ENCODE measurements at places on chromosomes 7 and 10.

- peak; percentile 22 for DNase-seq
Measured at GRCh38 chr10:13528123-13528874, 515 bp downstream of the BEND7 start.

GRCh38 chr7:25805027-25805687, 346.8 kb upstream of the NFE2L3 start:
- no peak for DNase-seq

- DNase-seq = peak; percentile 23
Measured at GRCh38 chr7:66335318-66335717, 130.2 kb downstream of the TPST1 start.

GRCh38 chr10:132395704-132396493, 1.1 kb upstream of the PWWP2B start:
- DNase-seq = no peak

GRCh38 chr10:31274310-31274709, 44.7 kb upstream of the ZEB1 start:
- peak; percentile 5 for DNase-seq

- peak; percentile 80 for DNase-seq
Measured at GRCh38 chr10:60426425-60426824, 36.8 kb upstream of the ANK3 start.

GRCh38 chr10:112393341-112393740, 19.4 kb downstream of the ACSL5 start:
- no peak for DNase-seq

DNA sequence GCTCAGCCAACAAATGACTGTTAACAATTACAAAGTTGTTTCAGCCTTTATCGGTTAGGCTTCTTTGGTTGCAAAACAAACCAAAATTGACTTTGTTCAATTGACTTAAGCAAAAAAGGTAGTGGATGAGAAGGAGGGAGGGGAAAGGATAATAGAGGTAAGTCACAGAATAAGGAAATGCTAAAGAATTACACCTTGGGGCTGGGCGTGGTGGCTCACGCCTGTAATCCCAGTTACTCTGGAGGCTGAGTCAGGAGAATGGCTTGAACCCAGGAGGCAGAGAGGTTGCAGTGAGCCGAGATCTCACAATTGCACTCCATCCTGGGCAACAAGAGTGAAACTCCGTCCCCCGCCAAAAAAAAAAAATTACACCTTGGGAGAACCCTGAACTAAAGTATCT, 41.4 kb downstream of the AHCYL2 start:
- no peak for DNase-seq

- DNase-seq = no peak
Measured at GRCh38 chr10:133350950-133351329, 3.8 kb downstream of the PRAP1 start.

GRCh38 chr10:66719483-66719882, 206.4 kb upstream of the LRRTM3 start:
- DNase-seq = no peak

DNA sequence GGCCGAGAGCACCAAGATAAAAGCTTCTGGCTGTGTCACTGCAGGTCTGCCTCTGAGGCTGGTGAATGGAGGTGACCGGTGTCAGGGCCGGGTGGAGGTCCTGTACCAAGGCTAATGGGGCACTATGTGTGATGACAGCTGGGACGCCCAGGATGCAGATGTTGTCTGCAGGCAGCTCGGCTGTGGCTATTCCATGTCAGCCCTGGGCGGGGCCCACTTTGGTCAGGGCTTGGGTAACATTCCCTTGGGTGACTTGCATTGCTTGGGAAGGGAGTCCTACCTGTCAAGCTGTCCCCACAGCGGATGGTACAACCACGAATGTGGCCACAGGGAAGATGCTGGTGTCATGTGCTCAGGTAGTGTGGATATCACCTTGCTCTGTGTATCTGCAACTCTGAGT, 8.0 kb downstream of the DMBT1 start:
- no peak for DNase-seq

GRCh38 chr10:98414932-98415730, at the start of gene PYROXD2:
PYROXD2 (minus strand) TSS chr10:98415182; CDS start chr10:98415135, 47 bp downstream.
- DNase-seq = peak; percentile 87

- no peak for DNase-seq
Measured at GRCh38 chr10:43574906-43575305, 490 bp upstream of the ZNF239 start.

GRCh38 chr7:4000934-4001333, 681.2 kb upstream of the FOXK1 start:
- no peak for DNase-seq

DNA sequence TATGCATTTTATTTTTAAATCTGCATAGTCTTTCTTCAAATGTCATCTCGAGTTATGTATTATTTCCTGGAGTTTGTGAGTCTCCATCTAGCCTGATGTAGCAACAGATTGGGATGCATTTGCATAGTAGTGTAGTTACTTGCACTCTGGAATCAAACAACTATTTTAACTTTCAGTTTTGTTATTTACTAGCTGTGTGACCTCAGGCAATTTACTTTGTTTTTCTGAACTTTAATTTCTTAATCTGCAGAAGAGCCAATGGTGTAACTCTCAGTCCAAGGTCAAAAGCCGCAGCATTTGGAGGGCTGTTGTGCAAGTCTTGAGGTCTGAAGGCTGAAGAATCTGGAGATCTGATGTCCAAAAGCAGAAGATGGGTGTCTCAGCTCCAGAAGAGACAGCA, 175.8 kb upstream of the SORCS1 start:
- no peak for DNase-seq

- DNase-seq = no peak
Measured at GRCh38 chr10:103855852-103856796, 748 bp upstream of the SH3PXD2A start.

DNA sequence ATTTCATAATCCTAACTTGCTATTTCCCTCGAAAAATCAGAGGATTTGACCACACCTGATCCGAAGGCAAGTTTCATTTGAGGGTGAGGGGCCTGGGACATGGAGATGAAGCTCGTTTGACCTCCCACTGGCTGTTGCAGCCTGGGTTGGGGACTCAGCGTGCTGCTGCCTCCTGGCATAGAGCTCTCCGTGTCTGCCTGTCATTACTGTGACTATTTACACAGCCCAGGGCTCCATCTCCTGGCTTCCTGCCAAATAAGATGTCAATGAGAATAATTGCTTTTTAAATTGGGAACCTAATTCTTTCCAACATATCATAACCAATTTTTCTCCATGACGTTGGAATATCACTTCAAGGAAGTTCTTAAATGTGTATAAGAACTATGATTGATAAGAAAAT, 139.3 kb upstream of the COBL start:
- DNase-seq = no peak

- no peak for DNase-seq
Measured at GRCh38 chr10:37868796-37869195, 11.4 kb upstream of the ZNF248 start.

DNA sequence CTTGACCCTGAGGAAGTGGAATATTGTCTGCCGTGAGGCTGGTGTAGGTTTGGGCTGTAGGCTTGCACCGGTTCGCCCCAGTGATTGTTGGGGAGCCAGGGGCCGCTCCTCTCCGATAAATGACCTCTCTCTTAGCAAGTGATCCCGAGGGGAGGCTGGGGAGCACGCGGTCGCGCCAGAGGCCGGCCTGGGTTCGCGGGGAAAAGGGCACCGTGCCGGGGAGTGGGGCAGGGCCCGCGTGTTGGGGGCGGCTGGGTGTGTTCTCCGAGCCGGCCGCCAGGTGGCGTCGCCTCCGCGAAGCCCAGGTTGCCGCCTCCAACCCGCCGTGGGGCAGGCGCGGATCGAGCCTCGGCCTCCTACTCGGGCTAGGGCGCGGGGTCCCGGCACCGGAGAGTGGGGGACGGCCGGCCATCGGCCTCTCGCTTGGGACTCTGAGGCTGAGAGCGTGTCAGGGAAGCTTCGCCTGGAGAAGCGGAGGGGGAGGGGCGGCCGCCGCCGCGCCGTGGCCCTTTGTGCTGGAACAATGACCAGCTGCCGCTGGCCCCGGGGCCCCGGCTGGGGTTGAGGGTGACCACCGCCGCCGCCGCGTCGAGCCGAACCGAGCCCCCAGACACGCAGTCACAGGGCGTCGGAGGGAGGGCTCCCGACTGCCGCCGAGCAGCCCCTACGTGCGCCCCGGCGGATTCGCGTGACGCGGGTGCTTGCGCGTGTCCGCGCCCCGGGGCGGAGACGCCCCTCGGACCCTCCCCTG, 442 bp upstream of the LZTS2 start:
- DNase-seq = peak; percentile 81

GRCh38 chr10:1180836-1181235, 124.7 kb downstream of the WDR37 start:
- DNase-seq = no peak

DNA sequence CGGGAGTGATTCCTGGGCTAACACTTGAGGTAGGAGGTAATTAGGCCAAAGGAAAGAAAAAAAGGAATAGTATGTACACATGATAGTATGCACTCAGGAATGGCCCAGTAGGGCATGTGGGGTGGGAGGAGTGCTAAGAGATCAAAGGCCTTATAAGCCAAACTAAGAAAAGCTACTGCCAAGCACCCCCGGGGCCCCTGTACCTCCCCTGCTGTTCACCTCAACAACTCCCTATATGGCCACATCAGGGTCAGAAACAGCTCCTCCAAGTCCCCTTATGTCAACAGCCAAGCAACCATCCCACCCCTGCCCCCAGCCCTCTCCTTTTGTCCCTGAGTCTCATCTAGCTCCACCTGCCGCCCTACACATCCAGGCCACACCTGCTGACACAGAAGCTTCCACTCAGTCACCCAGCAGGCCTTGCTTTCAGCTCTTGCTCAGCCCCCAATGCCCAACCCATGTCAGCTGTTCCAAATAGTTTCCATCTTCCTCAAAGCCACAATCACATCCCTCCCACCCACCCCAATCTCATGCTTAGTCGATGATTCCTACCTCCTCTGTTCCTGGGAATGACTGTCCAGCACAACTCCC, 80.2 kb downstream of the SORBS1 start:
- peak; percentile 21 for DNase-seq

- DNase-seq = no peak
Measured at GRCh38 chr7:7517754-7518153, 17.9 kb downstream of the COL28A1 start.

GRCh38 chr7:115505136-115505535, 525.4 kb downstream of the TFEC start:
- DNase-seq = no peak

DNA sequence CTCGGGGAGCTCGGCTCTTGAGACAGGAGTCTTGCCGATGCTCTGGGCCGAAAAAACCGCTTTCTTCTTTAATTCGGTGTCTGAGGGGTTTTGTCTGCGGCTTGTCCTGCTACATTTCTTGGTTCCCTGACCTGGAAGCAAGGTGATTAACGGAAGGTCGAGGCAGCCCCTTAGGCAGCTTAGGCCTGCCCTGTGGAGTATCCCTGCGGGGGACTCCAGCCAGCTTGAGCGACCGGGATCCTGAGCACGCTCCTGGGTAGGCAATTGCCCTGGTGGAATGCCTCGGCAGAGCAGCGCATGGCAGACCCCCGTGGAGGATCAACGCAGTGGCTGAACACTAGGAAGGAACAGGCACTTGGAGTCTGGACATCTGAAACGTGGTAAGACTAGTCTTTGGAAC, 30.5 kb upstream of the GHITM start:
- no peak for DNase-seq

DNA sequence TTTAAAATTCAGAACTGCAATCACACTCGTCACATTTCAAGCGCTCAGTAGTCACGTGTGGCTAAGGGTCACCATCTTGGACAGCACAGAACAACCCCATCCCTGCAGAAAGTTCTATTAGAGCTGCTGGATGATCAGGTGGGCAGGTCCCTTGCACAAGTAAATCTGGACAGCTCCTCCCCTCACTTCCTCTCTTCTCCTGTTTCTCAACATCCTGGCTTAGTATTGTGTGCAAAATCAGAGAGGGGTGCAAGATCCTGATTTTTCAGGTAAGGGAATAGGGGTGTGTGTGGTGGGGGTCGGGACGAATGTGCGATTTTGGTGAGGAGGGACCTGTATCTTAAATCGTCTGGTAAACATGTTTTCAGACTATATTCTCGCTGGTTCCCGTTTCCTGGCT, at the start of gene GIMAP4:
Gene GIMAP4 (plus strand): TSS at position 222 of the 400 bp plus-strand sequence. CDS start 2,512 bp downstream, outside the sequence.
- peak; percentile 45 for DNase-seq

- DNase-seq = no peak
Measured at GRCh38 chr10:79142522-79143309, 74.0 kb downstream of the ZMIZ1 start.
